Small intestine (tissue), 16 donors: ENCODE measurements at places on chromosomes 3 and 15. TPM values are rescaled to one million over a fixed set of nuclear protein-coding genes. Genes with fewer than 3 reads are reported as not detected.

DNA sequence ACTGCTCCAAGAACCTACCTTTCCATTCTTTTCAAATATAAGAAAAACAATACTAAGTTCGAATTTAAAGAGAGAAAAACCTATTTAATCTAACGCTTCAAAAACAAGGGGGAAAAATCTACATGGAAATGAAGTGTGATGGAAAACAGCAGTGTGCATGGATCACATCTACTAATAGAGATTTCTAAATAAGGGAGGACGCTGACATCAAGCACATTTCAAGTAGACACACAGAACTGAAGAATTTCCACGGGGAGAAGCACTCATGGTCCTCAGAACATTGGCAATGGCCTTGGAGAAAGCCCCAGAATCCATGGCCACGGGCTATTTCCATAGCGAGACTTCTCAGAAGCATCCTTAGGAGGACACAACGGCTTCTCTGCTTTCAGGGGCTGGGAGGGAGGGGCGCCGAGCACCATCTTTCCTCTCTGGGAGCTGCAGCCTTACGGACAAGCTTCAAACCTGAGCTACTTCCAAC lies 1.0 kb downstream of the TASOR start:
- no peak for DNase-seq

The DGKG gene
- polyA plus RNA-seq, result 0.19 TPM

DNA sequence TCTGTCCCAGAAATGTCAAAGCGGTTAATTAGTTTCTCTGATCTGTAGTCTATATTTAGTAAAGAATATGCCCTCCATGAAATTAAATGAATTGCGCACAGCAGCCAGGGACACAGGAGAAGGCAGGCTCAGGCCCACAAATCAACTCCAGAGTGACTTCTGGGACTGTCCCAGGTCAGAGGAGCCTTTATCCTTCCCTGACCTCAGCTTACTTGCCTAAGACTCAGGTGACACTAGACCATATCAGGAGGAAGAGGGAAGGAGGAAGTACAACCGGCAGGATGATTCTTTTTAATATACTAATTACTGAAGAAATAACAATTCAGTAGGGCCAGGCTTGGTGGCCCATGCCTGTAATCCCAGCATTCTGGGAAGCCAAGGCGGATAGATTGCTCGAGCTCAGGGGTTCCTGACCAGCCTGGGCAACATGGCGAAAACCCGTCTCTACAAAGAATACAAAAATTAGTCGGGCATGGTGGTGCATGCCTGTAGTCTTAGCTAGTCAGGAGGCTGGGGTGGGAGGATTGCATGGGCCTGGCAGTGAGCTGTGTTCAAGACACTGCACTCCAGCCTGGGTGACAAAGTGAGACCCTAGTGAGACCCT lies 1.8 kb upstream of the GPR15 start:
- DNase-seq, result no peak

The FBN1 gene
- 2.2 TPM for polyA plus RNA-seq

GRCh38 chr3:180680097-180680430 lies 775 bp upstream of the CCDC39 start:
- peak; percentile 12 for DNase-seq

The ACSBG1 gene
- polyA plus RNA-seq, result 0.54 TPM

- DNase-seq, result no peak
Measured at GRCh38 chr15:77988347-77989295, 88.9 kb downstream of the TBC1D2B start.

- no peak for DNase-seq
Measured at GRCh38 chr3:180433152-180433551, 168.8 kb upstream of the TTC14 start.

DNA sequence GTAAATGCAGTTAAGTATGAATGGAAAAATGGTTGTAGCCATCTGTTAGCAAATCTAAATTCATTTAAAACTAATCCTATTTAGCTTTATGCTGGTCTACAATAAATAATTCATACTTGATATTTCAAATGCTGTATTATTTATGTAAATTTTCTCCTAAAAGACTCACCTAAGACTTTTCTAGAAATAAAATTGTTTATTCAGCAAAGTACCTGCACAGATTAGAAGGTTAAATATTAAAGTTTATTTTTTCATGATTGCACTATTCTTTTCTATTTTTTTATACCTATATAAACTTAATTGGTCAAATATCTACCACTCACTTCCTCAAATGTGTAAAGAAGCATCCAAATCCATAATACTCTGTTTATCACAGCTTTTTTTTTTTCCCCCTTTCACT lies 45.2 kb downstream of the MBNL1 start:
- DNase-seq, result no peak

DNA sequence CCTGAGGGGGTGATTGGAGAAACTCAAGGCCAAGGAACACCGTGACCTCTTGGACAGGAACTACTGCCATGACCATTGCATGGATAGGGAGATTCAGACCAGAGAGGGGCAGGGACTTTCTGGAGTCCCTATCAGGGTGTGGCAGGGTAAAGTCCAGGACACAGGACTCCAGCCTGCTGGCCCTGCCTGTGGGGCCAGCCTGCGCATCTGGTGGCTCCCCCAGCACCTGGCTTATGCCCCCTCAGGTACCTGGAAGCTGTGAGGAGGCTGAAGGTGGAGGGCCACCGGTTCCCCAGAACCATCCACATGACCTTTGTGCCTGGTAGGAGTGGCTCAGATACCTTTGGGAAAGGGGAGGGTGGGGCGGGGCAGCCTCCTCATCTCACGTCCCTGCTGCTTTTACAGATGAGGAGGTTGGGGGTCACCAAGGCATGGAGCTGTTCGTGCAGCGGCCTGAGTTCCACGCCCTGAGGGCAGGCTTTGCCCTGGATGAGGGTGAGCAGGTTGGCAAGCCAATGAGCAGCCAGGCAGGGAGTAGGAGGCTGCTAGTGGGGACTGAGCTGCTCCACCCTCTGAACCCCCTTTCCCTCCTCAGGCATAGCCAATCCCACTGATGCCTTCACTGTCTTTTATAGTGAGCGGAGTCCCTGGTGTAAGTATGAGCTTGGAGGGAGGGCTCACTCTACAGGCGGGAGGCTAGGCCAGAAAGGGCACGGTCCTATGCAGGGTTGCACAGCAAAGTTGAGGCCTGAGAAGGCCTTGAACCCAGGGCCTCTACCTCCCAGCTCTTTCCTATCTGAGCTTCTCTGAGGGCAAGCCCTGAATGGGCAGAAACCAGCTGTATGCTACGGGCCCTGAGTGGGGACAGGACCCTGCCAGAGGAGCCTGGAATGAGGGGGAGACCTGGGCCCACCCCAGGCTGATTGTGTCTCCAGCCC lies 2.9 kb downstream of the ACY1 start:
- DNase-seq, result peak; percentile 86

DNA sequence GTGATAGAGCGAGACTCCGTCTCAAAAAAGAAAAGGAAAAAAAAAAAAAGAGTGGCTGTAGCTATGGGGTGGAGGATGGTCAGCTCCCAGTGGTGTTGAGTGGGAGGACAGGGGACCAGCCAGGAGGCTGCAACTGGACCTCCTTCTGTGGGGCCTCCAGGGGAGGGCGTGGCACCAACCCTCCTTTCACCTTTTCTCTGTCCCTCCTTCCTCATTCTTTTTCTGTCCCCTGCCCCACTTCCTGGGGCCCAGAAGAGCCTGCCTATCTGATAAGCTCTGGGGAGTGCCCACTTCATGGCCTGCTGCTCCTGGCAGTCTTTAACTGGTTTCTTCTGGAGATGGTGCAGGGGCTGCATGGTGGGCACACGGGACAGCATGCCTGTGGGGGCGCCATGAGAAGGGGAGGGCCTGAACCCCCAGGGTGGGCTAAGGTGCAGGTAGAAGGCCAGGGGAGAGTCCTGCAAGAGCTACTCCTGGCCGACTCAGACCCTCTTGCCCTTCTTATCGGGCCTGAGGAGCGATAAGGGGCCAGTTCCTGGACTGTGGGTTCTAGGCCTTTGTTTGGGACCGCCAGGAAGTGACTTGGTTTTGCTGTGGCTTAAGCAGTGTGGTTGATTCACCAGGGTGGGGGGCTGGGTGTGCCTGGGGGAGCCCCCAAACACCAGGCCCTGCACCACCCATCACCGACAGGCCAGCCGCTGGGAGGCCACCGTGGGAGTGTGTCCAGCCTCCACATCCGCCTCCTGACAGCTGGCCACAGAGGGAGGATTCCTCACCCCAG lies 49.4 kb upstream of the FLNB start:
- DNase-seq, result peak; percentile 61

DNA sequence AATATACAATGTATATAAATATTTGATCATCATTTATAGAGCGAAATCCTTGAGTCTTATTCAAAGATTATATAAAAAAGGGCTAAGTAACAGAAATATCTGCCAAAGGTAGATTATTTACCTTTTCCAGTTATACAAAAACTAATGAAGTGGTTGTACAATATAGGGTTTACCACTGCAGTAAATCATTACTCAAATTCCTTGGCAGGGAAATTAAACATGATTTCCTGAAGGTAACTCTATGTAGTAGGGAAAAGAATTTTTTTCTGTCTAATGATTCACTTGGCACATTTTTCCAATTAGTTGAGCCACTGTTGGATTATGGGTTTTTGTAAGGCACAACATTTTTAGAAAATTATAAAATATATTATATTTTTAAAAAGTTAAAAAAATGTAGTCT lies 129.6 kb downstream of the NR2F2 start:
- DNase-seq, result no peak

DNA sequence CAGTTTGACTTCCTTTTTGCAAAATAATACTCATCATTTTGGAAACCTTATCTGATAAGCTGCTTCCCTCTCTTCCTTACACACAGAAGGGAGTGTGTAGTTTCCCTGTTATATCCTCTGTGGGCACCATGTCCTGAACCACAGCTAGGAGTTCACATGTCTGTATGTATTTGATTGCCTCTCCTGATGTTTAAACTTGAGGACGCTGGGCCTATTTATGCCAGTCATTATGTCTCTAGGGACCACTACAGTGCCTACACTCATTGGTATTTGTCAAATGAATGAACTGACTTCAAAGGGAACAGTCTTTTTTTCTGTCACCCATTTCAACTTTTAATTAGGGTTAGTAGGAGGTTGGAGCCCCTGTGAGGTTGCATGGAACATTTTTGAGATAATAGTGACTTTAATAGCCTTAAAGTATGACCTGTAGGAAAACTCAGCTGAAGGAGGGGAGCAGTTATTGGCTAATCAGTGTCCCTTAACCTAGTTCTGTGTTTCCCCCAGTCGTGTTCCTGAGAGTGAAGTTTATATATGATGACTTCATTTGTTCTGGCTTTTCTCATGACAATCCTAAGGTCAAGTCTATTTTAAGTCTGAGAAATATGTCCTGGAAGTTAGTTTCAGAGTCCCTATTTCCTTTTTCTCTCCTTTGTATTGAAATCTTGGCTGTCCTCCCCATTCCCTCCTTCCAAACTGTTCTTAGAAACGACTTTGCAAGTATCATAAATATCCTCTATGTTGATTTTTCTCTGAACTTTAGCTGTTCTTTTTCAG lies 28.9 kb downstream of the PDE8A start:
- peak; percentile 53 for DNase-seq

DNA sequence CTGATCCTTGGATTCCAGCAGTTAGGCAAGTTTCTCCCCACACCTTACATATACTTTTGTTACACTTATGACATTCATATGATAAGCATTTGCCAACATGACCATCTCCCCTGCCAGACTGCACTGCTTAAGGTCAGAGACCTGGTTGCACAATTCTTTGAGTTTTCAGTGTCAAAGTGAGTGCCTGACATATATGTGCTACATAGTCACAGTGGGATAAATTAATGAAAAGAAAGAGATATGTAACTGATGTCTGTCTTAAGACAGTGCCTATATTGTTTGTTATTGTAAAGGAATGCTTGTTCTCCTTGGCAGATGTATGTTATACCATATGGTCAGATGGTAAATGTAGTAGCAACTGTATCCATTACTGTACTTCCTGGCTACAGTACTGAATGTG lies 3.5 kb upstream of the DCUN1D1 start:
- DNase-seq, result no peak

- DNase-seq, result no peak
Measured at GRCh38 chr3:13013994-13014754, 59.1 kb downstream of the IQSEC1 start.

GRCh38 chr3:196398782-196399181 lies 33.4 kb downstream of the UBXN7 start:
- no peak for DNase-seq

GRCh38 chr3:72678867-72679266 lies 169.4 kb downstream of the SHQ1 start:
- DNase-seq, result peak; percentile 63

DNA sequence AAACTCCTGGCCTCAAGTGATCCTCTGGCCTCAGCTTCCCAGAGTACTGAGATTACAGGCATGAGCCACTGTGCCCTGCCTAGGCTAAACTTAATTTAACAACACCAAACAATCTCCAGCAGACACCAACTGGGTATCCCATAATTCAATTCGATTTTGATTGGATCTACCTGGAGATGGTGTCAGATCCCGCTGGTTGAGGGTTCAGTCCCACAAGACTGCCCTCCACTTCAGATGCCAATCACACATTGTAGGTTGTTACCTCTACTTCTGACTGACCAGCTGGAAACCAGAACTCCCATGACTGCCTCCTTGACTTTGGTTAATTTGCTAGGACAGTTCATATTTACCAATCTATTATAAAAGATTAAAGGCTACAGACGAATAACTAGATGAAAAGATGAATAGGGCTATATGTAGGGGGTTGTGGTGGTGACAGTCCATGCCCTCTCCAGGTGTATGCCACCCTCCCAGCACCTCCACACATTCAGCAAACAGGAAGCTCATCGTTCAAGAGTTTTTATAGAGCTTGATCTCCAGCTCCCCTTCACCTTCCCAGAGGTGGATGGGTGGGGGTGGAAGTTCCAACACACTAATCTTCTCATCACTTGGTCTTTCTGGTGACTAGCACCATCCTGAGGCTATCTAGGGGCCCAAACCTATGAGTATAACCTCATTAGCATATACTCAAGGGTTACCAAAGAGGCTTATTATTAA lies 9.3 kb downstream of the B2M start:
- DNase-seq, result no peak

GRCh38 chr15:97036301-97036700 lies 705.8 kb downstream of the NR2F2 start:
- no peak for DNase-seq

DNA sequence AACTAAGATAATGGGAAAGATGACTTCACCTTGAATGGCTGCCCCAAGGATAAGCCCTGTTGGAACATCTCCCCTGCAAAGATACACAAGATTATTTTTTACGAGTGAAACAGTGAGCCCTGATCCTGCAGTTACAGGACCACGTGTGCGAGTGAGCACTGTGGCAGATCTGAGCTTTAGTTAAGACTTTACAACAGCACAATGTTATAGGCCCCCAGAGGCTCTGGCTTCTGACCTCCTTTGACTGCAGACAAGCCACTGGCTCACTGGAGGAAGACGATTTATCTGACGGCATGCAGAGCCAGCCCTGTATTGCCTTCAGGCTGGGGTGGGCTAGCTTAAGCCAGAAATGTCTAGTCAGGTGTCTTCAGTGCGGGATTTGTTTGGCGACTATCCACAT lies 174.4 kb downstream of the ARRDC4 start:
- no peak for DNase-seq

The CCR4 gene
- polyA plus RNA-seq, result not detected

- no peak for DNase-seq
Measured at GRCh38 chr3:31903686-31904431, 77.2 kb downstream of the OSBPL10 start.
